ENCODE measurements at places on chromosomes 7 and 10. TPM values are rescaled to one million over a fixed set of nuclear protein-coding genes. Genes with fewer than 3 reads are reported as not detected.

SPDYE8 gene
- 0.09 TPM for total RNA-seq

ZNF117 gene
- total RNA-seq, result 11.5 TPM

PPP2R2D gene
- total RNA-seq, result 28.3 TPM

DPYSL4 gene
- 1.3 TPM for total RNA-seq

CDNF gene
- 1.8 TPM for total RNA-seq

AGBL3 gene
- 2.2 TPM for total RNA-seq

BRAT1 gene
- 20.4 TPM for total RNA-seq

OPN4 gene
- total RNA-seq, result 0.04 TPM

DNA sequence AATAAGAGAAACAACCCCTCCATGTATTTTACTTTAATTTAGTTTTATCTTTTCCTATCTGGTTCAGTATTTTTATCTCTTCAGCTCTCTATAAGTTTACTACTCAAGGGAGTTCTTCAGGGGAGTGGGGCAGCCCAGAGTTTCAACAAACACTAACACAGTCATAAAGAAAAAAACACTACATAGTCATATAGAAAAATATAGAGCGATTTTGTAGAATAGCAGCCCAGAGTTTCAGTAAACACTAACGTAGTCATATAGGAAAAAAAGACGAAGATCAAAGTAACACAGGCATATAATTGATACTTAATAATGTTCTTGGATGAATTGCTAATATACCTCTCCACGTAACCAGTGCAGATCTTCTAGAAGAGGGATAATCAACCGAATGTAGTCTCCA lies 54.7 kb downstream of the PON1 start:
- peaks cover 14% of the 10 kb centered on the region for H3K36me3 ChIP-seq
- no peaks in the 10 kb centered on the region for H3K27me3 ChIP-seq
- no peak for DNase-seq
- H3K4me3 ChIP-seq, result no peak overlapping the region

GRCh38 chr10:101064415-101065030 lies 2.7 kb downstream of the KAZALD1 start:
- DNase-seq, result no peak
- H3K4me1 ChIP-seq, result peaks cover 69% of the 10 kb centered on the region
- no peak overlapping the region for H3K4me3 ChIP-seq
- H3K27ac ChIP-seq, result no peak overlapping the region
- H3K27me3 ChIP-seq, result peaks cover 25% of the 10 kb centered on the region
- no peaks in the 10 kb centered on the region for H3K36me3 ChIP-seq

- DNase-seq, result peak; percentile 76
- H3K27ac ChIP-seq, result peak overlapping the region; percentile 93
- peaks cover 65% of the 10 kb centered on the region for H3K4me1 ChIP-seq
- H3K4me3 ChIP-seq, result no peak overlapping the region
- no peaks in the 10 kb centered on the region for H3K27me3 ChIP-seq
Observed at GRCh38 chr10:72335394-72336258, 19.1 kb downstream of the DNAJB12 start.

- H3K27ac ChIP-seq, result no peak overlapping the region
- peaks cover 2% of the 10 kb centered on the region for H3K4me1 ChIP-seq
- H3K4me3 ChIP-seq, result no peak overlapping the region
- peak; percentile 40 for DNase-seq
- no peaks in the 10 kb centered on the region for H3K27me3 ChIP-seq
- H3K36me3 ChIP-seq, result no peaks in the 10 kb centered on the region
Observed at GRCh38 chr10:3438606-3439005, 266.0 kb upstream of the PITRM1 start.

- H3K27ac ChIP-seq, result no peak overlapping the region
- H3K36me3 ChIP-seq, result no peaks in the 10 kb centered on the region
- DNase-seq, result no peak
- H3K4me3 ChIP-seq, result no peak overlapping the region
- no peaks in the 10 kb centered on the region for H3K4me1 ChIP-seq
Observed at GRCh38 chr7:24406053-24406788, 122.2 kb downstream of the NPY start.

GRCh38 chr10:122060250-122060649 lies 71.3 kb downstream of the TACC2 start:
- H3K36me3 ChIP-seq, result no peaks in the 10 kb centered on the region
- H3K4me3 ChIP-seq, result no peak overlapping the region
- no peak for DNase-seq
- H3K27me3 ChIP-seq, result no peaks in the 10 kb centered on the region
- H3K27ac ChIP-seq, result no peak overlapping the region

- no peaks in the 10 kb centered on the region for H3K27me3 ChIP-seq
- DNase-seq, result no peak
- H3K36me3 ChIP-seq, result no peaks in the 10 kb centered on the region
- H3K27ac ChIP-seq, result no peak overlapping the region
- no peak overlapping the region for H3K4me3 ChIP-seq
Observed at GRCh38 chr10:26423722-26424121, 14.4 kb upstream of the APBB1IP start.

DNA sequence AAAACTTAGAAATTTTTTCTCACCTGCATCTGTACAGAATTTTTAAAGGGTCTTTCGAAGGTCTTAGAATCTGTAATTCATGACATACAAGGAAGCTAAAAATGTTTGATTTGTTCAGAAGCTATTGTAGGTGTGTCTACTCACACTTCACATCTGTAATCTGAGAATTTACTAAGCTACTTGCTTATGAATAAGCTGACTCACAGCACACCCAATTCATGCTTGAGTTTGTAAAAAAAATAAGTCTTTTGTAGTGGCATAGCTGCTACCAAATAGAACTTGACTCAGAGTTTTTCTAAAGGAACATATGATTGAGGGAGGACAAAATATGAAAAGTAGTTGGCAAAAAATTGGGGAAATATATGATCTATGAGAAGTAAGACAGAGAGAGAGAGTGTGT lies 12.7 kb upstream of the AGR2 start:
- H3K4me3 ChIP-seq, result no peak overlapping the region
- H3K4me1 ChIP-seq, result no peaks in the 10 kb centered on the region
- no peaks in the 10 kb centered on the region for H3K27me3 ChIP-seq
- no peak for DNase-seq

DNA sequence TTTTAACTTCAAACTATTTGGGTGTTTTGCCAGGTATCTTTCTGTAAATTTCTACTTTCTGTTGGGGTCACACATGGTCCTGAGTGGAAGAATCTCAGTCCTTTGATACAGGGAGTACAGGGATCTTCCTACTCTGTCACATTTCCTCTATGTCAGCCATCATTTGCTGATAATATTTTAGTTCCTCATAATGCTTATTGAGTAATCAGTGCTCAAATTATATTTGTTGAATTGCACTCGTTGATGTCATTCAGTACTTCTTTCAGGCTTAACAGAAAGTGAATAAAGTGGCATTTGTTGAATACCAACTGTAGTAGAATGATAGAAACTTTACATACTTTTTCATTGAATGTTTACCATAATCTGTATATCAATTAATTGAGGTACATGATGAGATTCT lies 31.9 kb downstream of the WDR11 start:
- H3K27ac ChIP-seq, result no peak overlapping the region
- peaks cover 9% of the 10 kb centered on the region for H3K36me3 ChIP-seq
- DNase-seq, result no peak
- no peaks in the 10 kb centered on the region for H3K27me3 ChIP-seq
- H3K4me1 ChIP-seq, result no peaks in the 10 kb centered on the region

- H3K27ac ChIP-seq, result no peak overlapping the region
- peak; percentile 7 for DNase-seq
- no peak overlapping the region for H3K4me3 ChIP-seq
Observed at GRCh38 chr7:114217026-114217806, 197.4 kb upstream of the FOXP2 start.

GRCh38 chr7:83870515-83870914 lies 221.6 kb upstream of the SEMA3E start:
- no peak for DNase-seq
- H3K27ac ChIP-seq, result no peak overlapping the region
- H3K4me1 ChIP-seq, result no peaks in the 10 kb centered on the region
- H3K36me3 ChIP-seq, result no peaks in the 10 kb centered on the region
- H3K4me3 ChIP-seq, result no peak overlapping the region

DNA sequence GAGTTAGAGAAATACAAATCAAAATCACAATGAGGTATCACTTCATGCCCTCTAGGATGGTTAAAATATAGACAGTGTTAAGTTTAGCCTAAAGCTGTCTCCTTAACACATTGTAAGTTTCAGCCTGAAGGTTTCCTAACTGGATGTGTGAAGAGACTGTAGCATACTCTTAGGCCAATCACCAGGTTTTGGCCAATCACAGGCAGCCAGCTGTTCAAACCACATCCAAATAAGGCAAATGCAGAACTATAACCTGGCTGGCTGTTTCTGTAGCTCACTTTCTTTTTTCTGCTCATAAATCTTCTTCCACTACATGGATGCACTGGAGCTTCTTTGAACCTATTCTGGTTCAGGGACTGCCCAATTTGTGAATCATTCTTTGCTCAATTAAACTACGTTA lies 19.7 kb downstream of the ESYT2 start:
- DNase-seq, result no peak
- peaks cover 10% of the 10 kb centered on the region for H3K4me1 ChIP-seq
- H3K36me3 ChIP-seq, result peaks cover 4% of the 10 kb centered on the region
- H3K27ac ChIP-seq, result no peak overlapping the region
- H3K27me3 ChIP-seq, result no peaks in the 10 kb centered on the region
- no peak overlapping the region for H3K4me3 ChIP-seq

DNA sequence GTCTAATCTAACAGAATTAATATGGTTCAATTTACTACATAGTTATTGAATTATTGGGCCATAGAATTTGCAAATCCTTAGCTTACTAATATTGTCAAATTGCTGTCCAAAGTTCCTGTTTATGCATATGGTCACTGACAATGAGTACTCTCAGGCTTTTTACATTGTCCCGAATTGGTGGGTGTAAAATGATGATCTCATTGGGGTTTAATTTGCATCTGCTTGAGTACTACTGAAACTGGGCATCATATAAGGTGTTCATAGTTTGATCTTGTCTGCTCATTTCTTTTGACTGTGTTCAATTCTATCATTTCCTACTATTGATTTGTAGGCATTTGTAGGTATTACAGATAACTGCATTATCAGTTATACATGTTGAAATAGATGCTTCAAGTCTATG lies 12.7 kb downstream of the ABCA13 start:
- DNase-seq, result no peak
- H3K36me3 ChIP-seq, result no peaks in the 10 kb centered on the region

- H3K36me3 ChIP-seq, result no peaks in the 10 kb centered on the region
- peaks cover 4% of the 10 kb centered on the region for H3K4me1 ChIP-seq
- peaks cover 2% of the 10 kb centered on the region for H3K27me3 ChIP-seq
- H3K27ac ChIP-seq, result no peak overlapping the region
Observed at GRCh38 chr10:72027498-72027897, 60.9 kb downstream of the SPOCK2 start.

GRCh38 chr7:76129366-76129765 lies 72.3 kb upstream of the SRRM3 start:
- no peaks in the 10 kb centered on the region for H3K27me3 ChIP-seq
- H3K36me3 ChIP-seq, result no peaks in the 10 kb centered on the region
- no peak overlapping the region for H3K4me3 ChIP-seq
- DNase-seq, result no peak
- H3K27ac ChIP-seq, result no peak overlapping the region

GRCh38 chr10:102504179-102504975 lies 605 bp downstream of the SUFU start:
- peaks cover 31% of the 10 kb centered on the region for H3K4me1 ChIP-seq
- no peaks in the 10 kb centered on the region for H3K27me3 ChIP-seq
- peak; percentile 59 for DNase-seq
- H3K27ac ChIP-seq, result peak overlapping the region; percentile 72
- peak overlapping the region; percentile 67 for H3K4me3 ChIP-seq

- H3K27me3 ChIP-seq, result no peaks in the 10 kb centered on the region
- DNase-seq, result no peak
- no peaks in the 10 kb centered on the region for H3K36me3 ChIP-seq
- no peak overlapping the region for H3K4me3 ChIP-seq
- H3K4me1 ChIP-seq, result no peaks in the 10 kb centered on the region
Observed at GRCh38 chr10:56296618-56297017, 64.4 kb downstream of the ZWINT start.

GRCh38 chr7:99156649-99157048 lies 12.7 kb upstream of the SMURF1 start:
- no peaks in the 10 kb centered on the region for H3K4me1 ChIP-seq
- peaks cover 5% of the 10 kb centered on the region for H3K27me3 ChIP-seq
- no peaks in the 10 kb centered on the region for H3K36me3 ChIP-seq
- no peak for DNase-seq
- no peak overlapping the region for H3K27ac ChIP-seq

DNA sequence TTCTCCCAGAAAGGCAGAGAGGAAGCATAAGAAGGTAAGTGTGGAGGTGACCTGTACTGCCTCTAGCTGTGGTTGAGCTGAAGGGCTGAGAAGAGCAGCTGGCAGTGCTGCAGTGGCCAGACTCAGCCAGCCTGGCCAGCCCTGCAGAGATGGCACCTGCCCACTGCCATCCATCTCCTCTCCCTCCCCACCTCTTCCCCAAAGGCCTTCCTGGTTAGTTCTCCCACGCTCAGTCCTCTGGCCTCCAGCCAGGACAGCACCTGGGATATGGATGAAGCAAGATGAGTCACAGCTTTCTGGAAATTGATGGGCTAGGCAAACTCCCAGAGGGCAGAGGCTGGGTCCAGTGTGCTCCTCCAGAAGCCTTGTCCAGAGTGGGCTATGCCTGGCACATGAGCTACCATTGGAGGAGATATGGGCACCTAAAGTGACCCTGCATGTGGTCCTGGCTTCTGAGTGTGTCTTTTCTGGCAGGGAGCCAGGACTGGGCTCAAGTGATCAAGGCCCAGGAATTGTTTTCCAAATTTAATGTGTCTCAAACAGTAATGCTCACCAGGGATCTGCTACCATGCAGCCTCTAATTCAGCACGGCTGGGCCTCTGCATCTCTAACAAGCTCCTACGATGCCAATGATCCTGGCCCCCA lies 81.0 kb upstream of the CACUL1 start:
- H3K4me1 ChIP-seq, result peaks cover 28% of the 10 kb centered on the region
- no peak overlapping the region for H3K4me3 ChIP-seq
- H3K27ac ChIP-seq, result no peak overlapping the region
- peak; percentile 38 for DNase-seq

GRCh38 chr7:440059-440749 lies 79.4 kb downstream of the PDGFA start:
- H3K4me1 ChIP-seq, result peaks cover 75% of the 10 kb centered on the region
- DNase-seq, result no peak
- peaks cover 29% of the 10 kb centered on the region for H3K27me3 ChIP-seq
- no peak overlapping the region for H3K27ac ChIP-seq
- no peak overlapping the region for H3K4me3 ChIP-seq
- no peaks in the 10 kb centered on the region for H3K36me3 ChIP-seq

- H3K36me3 ChIP-seq, result peaks cover 15% of the 10 kb centered on the region
- no peak overlapping the region for H3K4me3 ChIP-seq
- no peak for DNase-seq
- H3K4me1 ChIP-seq, result peaks cover 23% of the 10 kb centered on the region
- H3K27me3 ChIP-seq, result no peaks in the 10 kb centered on the region
Observed at GRCh38 chr7:5417106-5418071, 6.2 kb downstream of the TNRC18 start.

GRCh38 chr7:20107582-20107981 lies 109.6 kb downstream of the MACC1 start:
- H3K36me3 ChIP-seq, result no peaks in the 10 kb centered on the region
- no peaks in the 10 kb centered on the region for H3K27me3 ChIP-seq
- H3K4me1 ChIP-seq, result no peaks in the 10 kb centered on the region
- no peak overlapping the region for H3K27ac ChIP-seq

Measured in muscle of leg (tissue), 16 donors.